ENCODE measurements at places on chromosomes 7 and 10.

- DNase-seq = no peak
These were observed 50.4 kb upstream of the FAM3C start for GRCh38 chr7:121446526-121446925.

DNA sequence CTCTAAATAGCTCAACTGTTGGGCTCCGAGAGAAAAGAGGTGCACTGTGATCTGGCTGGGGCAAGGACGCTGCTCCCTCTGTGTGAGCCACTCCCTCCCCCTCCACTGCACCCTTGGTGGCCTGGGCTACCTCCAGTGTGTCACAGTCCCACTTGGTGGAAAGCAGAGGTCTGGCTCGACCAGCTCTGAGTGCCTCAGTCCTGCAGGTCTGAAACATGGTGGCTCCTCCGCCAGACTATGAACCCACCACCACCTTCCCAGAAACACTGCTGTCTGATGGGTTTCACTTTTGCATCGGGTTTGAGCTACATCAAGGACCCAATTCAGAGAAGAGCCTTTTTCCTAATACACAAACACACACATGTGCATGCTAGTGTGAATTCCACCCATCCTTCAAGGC lies 500.1 kb downstream of the RPS24 start:
- no peak for DNase-seq

DNA sequence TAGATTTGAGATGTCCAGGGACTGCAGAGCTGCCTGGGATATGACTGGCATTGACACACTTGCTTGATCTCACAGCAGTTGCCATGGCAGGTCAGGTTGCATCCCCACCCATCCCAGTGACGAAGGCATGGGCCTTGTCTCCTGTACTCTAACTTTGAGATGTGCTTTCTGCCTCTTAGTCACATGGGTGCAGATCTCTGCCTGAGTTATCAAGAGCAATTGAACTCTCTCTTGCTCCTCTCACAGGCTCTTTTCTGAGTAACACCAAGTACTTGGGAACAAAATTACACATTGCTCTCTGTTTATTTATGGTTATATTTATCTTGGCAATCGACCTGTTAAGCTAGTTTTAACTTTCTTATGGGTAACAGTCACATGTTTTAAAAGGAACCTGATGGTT lies 237.3 kb downstream of the NSUN6 start:
- no peak for DNase-seq

- no peak for DNase-seq
These were observed 218.5 kb upstream of the TMEM196 start for GRCh38 chr7:19991936-19992335.

- peak; percentile 92 for DNase-seq
These were observed 30.9 kb downstream of the ANKRD16 start for GRCh38 chr10:5858811-5859210.

GRCh38 chr7:105932835-105933477 lies 30.1 kb upstream of the CDHR3 start:
- DNase-seq = no peak

DNA sequence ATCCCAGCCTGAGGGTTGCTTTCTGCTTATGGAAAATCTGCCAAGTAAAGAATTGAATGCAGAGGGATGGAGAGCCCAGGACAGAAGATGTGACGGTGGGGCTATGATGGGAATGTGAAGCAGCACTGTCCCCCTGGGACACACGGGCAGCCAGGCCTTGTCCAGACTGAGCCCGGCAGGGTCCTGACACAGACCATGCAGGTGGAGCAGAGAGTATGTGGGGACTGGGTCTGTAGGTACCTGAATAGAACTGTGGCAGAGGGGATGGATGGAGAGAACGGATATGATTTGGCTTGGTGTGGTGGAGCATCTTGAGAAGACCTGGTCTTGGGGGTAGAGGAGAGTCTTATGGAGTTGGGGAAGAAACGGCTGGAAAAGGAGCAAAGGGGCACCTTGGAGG lies 732 bp upstream of the LRRC18 start:
- DNase-seq = no peak

- no peak for DNase-seq
These were observed 565.7 kb downstream of the TCERG1L start for GRCh38 chr10:130745821-130746220.

- DNase-seq = peak; percentile 89
These were observed 193.1 kb downstream of the COBL start for GRCh38 chr7:51123322-51124019.

DNA sequence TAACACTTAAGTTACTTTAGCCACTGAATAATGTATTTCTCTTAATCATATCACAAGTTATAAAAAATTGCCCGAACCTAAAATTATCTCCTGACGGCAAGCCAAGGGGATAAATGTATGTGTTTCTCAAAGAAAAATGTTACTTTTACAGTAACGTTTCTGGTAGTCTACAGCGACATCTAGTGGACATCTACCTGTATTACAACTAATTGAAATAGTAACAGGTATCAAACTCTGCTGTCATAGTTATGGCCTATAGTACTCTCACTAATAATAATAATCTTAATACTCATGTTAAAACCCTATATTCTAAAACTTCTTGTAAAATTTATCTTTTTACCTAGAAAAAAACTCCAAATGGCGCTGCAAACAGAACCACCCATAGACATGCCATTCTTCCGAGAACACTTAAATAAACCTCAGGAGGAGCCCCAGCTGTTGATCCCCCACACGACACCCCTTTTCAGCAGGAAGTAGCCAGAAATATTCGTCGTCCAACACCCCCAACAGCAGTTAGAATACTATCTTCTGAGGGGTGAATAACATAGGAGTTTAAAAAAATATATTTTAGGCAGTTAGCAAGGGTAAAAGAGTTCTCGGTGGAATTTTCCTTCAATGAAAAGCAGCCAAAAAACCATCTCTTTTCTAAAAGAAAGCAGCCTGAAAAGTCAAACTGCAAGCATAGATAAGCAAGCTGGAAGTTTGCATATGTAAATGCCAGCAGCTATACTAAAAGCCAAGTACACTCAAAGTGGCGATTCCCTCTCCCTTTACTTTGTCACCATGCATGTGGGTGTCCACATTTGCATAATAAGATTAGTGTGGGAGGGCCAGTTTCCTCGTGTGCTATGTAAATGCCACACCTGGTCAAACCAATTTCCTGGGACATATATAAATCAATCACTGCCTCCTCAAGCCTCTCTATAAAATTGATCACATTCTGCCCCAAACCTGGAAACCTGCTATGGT lies 40.5 kb upstream of the ZNF107 start:
- DNase-seq = no peak

GRCh38 chr7:158783595-158783994 lies 45.7 kb downstream of the ESYT2 start:
- no peak for DNase-seq

- DNase-seq = no peak
These were observed 125.8 kb downstream of the RALA start for GRCh38 chr7:39749177-39749576.

DNA sequence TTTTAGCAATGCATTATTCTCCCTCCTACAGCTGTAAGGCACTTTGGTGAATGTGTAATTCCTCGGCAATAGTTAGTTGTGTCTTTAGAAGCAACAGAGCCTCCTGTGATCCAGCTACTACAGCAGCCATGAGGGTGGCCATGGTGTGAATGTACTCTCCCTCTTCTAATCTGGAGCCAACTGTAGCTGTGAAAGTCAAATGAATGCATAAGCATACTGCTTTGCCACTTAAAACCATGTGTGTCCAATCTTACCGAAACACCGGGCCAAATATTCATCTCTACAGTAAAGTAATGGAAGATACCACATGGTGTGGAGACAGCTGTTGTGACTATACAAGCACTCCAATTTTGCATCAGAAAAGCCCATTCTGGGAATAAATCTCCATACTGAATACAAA lies 195.0 kb downstream of the DNAJC1 start:
- no peak for DNase-seq

- DNase-seq = no peak
These were observed 148.3 kb downstream of the SVIL start for GRCh38 chr10:29486433-29486832.

DNA sequence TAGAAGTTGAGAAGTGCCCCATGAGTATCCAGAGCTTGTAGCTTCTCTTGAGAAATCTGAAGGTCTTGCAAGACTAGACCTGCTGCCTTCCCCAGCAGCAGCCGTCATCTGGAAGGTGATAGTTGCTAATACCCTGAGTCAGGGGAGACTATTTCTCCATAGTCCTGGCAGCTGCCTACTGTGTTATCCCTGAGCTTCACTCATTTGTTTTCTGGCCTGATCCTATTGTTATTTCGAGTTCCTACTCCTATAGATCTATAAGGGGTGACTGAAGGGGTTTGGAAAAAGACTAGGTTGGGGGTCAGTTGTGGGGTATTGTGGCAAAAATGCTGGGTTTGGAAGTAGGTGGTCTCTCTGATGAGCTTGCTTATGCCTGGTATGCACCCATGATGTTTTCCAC lies 297.8 kb downstream of the CNTNAP2 start:
- DNase-seq = no peak

DNA sequence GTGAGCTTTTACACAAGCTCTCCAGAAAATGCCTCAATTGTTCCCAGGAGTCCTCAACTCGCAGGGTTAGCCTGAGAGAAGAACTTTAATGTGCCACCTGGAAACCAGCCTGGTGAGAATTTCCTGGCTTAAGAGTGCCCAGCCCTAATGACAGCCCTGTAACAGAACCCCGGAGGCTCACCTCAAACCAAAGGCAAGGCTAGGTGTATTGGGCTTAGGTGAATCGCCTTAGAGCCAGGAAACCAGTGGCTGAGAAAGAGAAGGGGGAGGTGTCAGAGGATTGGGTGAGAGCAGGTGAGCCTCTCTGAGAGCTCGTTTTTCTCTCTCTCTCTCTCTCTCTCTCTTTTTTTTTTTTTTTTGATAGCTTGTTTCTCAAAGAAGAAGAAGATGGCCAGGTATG lies 7.3 kb downstream of the OCM2 start:
- no peak for DNase-seq

GRCh38 chr10:72542396-72542815 lies 83.5 kb downstream of the MICU1 start:
- DNase-seq = no peak

DNA sequence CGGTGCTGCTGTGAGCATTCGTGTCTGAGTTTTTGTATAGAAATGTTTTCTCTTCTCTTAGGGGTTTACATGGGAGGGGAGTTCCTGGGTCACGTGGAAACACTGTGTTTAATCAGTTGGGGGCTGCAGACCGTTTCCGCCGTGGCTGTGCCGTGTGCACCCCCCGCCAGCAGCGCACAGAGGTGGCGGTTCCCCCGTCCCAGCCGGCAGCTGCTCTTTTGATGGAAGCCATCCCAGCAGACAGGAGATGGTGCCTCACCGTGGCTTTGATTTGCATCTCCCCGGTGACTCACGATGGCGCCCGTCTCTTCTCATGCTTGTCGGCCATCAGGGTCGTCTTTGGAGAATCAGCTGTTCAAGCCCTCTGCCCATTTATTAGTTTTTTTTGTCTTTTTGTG lies 34.9 kb upstream of the FOXL3 start:
- DNase-seq = no peak

DNA sequence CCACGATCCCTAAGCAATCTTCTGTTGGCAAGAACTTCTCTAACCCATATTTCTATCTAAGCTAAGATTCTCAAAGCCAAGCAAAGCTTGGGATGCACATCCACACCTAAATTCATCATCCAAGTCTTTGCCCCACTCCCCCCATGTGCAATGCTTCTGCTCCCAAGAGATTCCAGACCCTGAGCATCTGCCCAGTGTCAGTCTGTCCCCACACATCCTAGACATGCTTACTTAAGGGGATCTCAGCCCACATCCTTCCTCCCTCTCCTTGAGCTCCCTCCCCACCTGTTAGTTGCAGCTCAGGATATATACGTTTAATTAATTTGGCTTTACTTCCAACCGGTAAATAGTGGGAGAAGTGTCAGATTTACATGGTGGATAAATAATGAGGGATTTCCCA lies 17.0 kb upstream of the TMEM273 start:
- DNase-seq = no peak
